ENCODE measurements at places on chromosomes 12 and 14. TPM values are rescaled to one million over a fixed set of nuclear protein-coding genes. Genes with fewer than 3 reads are reported as not detected.

GRCh38 chr12:43338848-43339526 is 213.0 kb downstream of the ADAMTS20 start:
- DNase-seq, result peak; percentile 52

- DNase-seq, result no peak
These were observed 129.4 kb downstream of the C12orf75 start for GRCh38 chr12:105459760-105460330.

DNA sequence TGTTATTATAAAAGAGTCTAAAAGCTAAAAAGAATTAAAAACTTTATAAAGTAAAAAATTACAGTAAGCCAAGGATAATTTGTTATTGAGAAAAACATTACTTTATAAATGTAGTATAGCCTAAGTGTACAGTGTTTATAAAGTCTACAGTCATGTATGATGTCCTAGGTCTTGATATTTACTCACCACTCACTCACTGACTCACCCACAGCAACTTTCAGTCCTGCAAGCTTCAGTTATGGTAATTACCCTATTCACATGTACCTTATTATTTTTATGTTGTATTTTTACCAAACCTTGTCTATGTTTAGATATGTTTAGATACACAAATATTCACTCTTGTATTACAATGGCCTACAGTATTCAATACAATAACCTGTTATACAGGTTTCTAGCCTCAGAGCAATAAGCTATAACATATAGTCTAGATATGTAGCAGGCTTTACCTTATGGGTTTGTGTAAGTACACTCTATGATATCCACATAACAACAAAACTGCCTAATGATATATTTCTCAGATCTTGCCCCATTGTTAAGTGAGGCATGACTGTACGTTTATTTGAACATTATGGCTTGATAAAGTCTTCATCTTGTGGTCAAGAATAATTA is 113.7 kb upstream of the KITLG start:
- no peak for DNase-seq

DNA sequence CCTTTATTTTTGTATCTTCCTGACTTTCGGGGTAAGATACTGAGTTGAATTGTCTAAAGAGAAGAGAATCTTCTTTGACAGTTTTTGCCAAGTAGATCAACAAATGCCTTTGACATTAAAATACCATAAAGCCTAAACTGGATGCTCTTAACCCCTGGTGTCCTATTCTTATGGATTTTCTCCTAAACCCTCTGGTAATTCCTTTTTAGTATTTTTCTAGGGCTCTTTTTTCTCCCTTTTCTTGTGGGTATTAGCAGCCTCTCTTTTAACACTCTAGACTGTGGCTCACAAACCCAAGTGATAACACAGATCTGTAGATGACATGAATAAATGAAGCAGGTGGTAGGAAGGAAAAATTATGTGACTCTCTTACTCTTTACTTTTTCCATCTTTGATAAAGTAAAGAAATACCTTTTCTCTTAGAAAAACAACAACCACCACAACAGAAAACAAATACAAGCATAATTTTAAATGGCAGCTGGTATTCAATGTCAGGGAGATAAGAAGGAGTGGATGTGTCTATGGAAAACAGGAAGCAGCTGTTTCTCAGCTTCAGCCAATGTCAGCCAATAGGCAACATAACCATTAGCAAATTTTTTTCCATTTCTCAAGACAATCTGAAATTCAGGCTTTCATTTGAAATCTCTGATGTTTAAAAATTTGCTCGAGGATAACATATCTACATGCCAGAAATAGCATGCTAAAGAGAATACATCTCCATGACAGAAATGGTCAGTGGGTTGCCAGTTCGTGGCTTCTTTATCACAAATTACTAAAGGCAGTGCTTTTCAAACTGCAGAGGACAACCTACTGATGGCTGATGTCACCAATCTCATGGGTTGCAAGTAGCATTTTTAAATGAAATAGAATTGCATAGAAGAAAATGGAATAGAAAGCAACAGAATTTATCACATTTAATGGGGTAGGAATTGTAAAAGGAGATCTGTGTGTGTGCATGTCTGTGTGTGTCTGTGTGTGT is 123.1 kb upstream of the KRR1 start:
- no peak for DNase-seq

DNA sequence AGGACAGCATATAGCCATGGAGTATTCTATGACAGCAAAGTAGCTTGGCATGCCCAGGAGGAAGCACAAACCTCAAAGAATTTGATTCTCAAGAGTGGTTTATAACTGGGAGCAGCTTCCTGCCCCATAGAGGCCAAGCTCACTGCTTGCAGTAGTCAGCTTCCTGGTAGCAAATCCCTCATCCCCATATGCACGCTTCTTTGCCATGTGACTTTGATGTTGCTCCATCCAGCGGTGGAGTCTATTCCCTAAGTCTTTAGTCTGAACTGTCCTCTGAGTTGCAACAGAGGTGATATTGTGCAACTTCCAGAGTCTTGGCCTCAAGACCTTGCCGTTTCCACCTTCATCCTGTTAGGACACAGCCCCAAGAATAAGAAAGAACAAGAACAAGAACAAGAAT is 996.8 kb upstream of the TMEM132C start:
- no peak for DNase-seq

GRCh38 chr12:72028966-72029365 is 90.3 kb downstream of the TPH2 start:
- no peak for DNase-seq

CACNA1C gene
- polyA plus RNA-seq, result 14.9 TPM

NAV3 gene
- 6.8 TPM for polyA plus RNA-seq

DNA sequence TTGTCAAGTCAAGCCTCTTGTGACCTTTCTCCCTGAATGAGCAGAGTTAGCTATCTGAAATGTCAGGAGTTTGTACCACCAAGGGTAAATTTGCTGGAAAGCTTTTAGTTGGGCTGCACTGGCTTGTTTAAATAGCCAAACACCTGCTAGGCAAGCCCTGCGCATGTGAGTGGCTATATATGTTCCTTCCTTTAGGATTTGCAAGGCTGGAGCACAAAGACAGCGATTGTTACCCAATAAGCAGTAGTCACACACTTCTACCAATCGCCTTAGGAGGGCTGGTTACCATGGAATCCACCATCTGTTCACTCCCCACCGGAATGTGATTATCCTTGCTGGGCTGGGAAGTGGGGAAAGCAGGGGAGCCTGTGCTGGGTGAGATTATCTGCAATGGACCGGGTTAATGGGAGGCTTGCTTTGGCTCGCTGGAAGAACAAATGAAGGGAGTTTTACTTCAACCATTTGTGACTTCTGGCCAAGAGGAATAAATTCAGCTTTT is 102.5 kb downstream of the FGD4 start:
- DNase-seq, result peak; percentile 61

- no peak for DNase-seq
These were observed 25.3 kb downstream of the C2CD5 start for GRCh38 chr12:22518998-22519397.

DNA sequence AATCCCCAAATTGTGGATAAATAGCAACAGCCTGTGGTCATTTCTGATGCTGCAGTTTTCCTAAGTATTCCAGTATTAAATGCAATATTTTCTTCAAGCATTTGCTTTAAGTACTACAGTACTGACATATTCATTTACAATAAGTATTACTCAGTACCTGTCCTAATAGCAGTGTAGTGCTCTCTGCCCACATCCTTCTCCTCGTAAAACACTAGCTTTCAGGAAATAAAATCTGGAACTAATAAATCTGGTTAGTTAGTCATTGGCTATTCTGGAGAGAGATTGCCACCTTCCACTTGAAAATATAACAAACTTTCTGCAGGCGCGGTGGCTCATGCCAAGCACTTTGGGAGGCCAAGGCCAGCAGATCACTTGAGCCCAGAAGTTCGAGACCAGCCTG is 441.5 kb downstream of the PRKD1 start:
- DNase-seq, result no peak

GRCh38 chr12:84789184-84789583 is 123.4 kb downstream of the SLC6A15 start:
- no peak for DNase-seq

GALC gene
- 39.3 TPM for polyA plus RNA-seq

GRCh38 chr12:4214877-4215228 is 58.7 kb upstream of the CCND2 start:
- no peak for DNase-seq

- DNase-seq, result no peak
These were observed 79.9 kb downstream of the HECTD1 start for GRCh38 chr14:31127690-31128089.

- no peak for DNase-seq
These were observed 27.0 kb downstream of the P2RX7 start for GRCh38 chr12:121159467-121160307.

SPTLC2 gene
- 37.2 TPM for polyA plus RNA-seq

SLC2A3 gene
- 37.1 TPM for polyA plus RNA-seq

DNA sequence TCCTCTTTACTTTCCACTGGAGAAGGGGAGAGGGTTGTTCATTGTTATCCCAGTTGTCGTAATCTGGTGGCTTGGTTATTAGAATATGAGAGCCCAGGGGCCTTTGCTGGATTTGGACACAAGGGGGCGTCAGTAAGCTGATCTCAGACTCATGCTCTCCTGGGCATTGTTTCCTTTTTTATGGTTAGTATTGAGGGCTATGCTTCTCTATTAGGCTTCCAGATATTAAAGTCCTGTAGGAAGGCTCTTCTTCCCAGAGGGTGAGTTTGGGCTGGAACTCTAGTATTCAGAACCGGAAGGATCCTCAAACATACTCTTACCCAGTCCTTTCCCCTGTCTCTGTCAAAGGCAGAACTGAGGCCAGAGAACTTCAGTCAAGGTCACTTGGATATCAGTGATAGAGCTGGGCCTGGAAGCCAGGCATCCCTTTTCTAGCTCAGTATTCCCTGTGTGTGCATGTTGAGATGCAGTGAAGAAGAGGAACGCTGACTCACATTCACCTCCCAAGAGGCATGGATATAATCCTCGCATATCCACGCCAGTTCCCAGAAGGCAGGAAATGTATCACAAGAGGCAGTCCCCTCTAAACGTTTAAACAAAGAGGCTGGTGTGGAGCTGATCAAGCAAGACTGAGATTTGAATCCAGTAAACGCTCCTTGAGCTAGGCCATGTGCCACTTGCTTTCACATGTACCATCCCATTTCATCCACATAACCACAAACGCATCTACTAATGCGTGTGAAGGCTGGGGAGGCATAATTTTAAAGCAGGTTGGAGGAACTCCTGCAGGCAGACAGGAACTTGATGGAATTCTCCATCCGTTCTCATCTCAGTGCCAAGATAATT is 41.6 kb downstream of the UBE3B start:
- peak; percentile 30 for DNase-seq

DNA sequence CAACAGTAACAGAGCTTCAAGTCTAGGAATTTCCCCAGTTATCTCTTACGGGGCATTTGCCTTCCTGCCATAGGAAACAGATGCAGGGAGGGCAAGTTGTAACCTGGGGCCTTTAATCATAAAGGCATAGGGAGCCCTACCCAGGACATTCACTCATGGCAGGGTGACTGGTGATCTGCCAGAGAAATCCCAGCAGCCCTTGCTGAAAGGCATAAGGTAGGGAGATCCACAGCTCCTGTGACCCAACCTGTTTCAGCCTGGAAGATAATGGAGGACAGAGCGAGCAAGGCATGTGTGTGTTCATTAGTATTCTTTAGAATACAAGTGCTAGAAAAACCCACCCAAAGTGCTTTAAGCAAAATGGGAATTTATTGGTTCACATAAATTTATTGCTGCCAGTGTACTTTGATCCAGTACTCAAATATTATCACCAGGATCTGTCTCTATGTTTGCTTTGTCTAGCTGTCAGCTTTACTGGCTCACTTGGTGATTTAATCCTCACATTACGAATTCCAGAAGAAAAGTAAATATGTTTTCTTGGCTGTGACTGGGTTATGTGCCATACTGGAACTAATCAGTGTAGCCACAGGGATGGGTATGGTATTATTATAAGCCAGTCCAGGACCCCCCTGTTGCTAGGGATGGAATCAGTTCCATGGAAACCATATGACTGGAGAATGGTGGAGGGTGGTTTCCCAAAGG is 21.1 kb upstream of the AKAP6 start:
- no peak for DNase-seq

ADAM21 gene
- 0.96 TPM for polyA plus RNA-seq

DNA sequence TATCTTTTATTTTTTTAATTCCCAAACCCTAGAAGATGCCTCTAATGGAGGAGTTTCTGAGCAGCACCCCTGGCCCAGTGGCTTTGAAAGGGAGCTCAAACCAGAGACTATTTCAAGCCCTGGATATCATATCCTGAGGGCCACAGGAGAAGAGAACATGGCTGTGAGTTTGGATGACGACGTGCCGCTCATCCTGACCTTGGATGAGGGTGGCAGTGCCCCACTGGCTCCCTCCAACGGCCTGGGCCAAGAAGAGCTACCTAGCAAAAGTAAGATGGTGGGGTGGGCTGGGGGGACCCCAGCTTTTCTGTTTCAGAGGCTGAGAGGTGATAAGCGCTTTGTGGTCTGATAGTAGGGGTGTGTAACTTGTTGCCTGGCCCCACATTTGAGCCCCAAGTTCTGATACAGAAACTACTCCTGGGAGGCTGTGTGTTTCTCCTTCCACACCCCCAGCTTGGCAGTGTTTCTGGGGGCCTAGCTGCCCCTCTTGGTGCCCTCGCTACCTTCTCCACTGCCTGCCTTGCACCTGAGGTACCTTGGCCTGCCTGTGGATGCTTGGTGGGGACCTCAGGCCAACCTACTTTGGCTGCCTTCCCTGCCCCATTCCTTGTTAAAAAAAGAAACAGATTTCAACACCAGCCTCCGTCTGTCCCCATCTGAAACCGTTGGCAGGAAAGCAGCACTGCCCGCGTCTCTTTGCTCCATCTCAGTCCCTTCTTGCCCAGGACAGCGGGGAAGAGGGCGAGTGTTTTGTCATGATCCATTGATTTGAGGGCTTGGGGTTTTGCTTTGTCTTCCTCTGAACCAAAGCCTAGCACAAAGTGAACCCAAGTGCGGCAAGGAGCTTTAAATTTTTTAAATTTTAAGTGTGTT is 5.7 kb downstream of the TPCN1 start:
- DNase-seq, result no peak

CACNB3 gene
- polyA plus RNA-seq, result 34.4 TPM

TCL1B gene
- polyA plus RNA-seq, result 0.16 TPM

DNA sequence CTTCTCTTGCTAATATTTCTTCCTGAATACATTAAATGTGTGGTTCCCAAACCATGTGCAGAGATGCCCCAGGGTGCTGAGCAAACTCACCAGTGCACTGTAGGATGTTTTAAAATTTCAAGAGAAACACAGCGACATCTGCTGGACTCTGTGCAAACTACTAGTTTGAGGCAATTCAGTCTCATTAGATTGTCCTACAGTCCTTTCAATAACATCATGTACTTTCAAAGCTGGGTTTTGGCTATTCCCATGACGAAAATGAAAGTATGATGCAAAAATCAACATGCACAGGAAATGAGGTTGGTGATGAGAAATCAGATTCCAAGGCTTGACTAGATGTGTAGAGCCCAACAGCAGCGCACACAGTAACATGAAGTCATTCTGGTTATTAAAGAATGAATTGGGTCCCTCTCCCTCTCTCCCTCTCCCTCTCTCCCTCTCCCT is 66.3 kb downstream of the CLIP1 start:
- peak; percentile 20 for DNase-seq

FOXA1 gene
- 42.0 TPM for polyA plus RNA-seq

BAZ1A gene
- polyA plus RNA-seq, result 28.0 TPM

VRTN gene
- 0.04 TPM for polyA plus RNA-seq

GALNT8 gene
- polyA plus RNA-seq, result 1.4 TPM

- no peak for DNase-seq
These were observed 20.5 kb upstream of the PPP2R5C start for GRCh38 chr14:101740981-101741380.
